Activated naive CD8-positive, alpha-beta T cell treated with anti-CD3 and anti-CD28 coated beads for 36 hours (primary cell): ENCODE measurements at places on chromosomes 6 and 20.

GRCh38 chr6:161835500-161836215 lies 561.8 kb upstream of the AGPAT4 start:
- DNase-seq: no peak

GRCh38 chr6:26243752-26244151 lies 121.2 kb upstream of the BTN3A2 start:
- no peak for DNase-seq

GRCh38 chr6:25482996-25483395 lies 169.0 kb upstream of the SCGN start:
- no peak for DNase-seq

- no peak for DNase-seq
These were observed 40.2 kb upstream of the TASP1 start for GRCh38 chr20:13678944-13679343.

DNA sequence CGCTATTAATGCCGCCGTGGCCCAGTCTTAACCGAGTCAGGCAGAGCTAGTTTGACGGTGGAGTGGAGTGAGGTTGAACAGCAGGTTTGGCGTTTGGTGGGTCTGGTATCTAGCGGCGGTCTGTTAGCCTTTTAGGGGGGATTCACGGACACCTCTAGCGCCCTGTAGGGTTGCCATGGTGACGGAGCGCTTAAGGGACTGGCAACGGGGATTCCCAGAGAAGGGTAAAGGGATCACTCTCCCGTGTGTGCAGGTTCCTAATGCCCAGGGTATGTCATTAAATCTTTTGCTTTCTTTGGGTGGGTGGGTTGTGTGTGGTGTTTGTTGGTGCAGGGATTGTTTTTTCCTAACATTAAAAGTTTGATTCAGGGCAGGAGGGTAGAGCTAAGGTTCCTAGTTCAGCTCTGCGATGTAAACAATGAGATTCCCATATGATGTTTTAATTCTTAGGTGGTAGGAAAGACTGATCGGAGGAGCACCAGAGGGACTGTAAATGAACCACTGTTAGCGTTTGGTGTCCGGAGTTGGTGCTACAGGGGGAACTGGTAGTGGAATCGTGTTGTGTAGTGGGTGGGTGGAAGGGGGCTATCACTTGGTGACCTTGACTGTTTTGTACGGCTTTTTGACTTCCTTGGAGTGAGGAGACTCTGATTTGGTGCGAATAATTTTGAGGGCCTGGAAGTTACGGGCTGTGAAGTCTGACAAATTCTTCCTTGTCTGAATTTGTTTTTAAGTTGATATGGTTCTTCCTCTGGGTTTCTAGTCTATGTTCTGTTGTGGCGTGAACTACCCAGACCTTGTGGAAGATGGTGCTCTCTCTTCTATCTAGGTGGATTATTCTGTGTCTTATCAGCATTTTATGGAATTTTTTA lies 5.0 kb downstream of the BRD2 start:
- DNase-seq: peak; percentile 63

DNA sequence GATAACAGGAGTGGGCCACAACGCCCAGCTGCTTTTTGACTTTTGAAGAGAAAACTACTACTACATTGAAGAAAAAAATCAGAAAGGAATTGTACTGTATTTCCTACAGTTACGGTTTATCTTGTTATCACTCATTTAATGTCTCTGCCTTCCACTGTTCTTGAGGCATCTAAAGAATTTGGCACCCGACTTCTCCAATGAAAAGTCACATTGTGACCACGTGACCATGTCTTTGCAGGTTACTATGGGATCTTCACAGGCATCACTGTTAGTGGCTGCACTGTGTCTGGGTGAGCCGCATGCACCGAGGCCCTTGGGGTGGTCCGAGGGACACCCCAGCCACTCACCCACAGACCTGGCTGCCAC lies 26.8 kb downstream of the RRBP1 start:
- no peak for DNase-seq

- DNase-seq: no peak
These were observed 12.8 kb upstream of the FANCE start for GRCh38 chr6:35439308-35439707.

- DNase-seq: no peak
These were observed 28.8 kb downstream of the EPB41L1 start for GRCh38 chr20:36183155-36183944.
